A549 treated with CORT108297 at 1 μM for 4 hours (cell line): ENCODE measurements at places on chromosomes 7 and 10. TPM values are rescaled to one million over a fixed set of nuclear protein-coding genes. Genes with fewer than 3 reads are reported as not detected.

USP54 gene
- total RNA-seq = 9.5 to 12.0 TPM (median 11.5 TPM) in 5 replicates

SAP25 gene
- total RNA-seq = 0.50 to 1.3 TPM (median 0.55 TPM) in 5 replicates

BHLHA15 gene
- 0.18 to 0.65 TPM (median 0.40 TPM) in 5 replicates for total RNA-seq

FAM180A gene
- total RNA-seq = 0.07 to 0.08 TPM in 2 of 5 replicates, not detected in the others

PON1 gene
- total RNA-seq = 0.29 to 1.2 TPM (median 0.68 TPM) in 5 replicates

MINDY4 gene
- total RNA-seq = 2.8 to 3.1 TPM (median 2.9 TPM) in 5 replicates

VENTX gene
- total RNA-seq = not detected in 5 replicates

TWIST1 gene
- 2.4 to 4.3 TPM (median 3.8 TPM) in 5 replicates for total RNA-seq

AEBP1 gene
- 0.02 TPM in 1 of 5 replicates, not detected in the others for total RNA-seq

USP6NL gene
- 10.5 to 12.8 TPM (median 12.5 TPM) in 5 replicates for total RNA-seq

CEP41 gene
- 12.9 to 14.7 TPM (median 14.1 TPM) in 5 replicates for total RNA-seq

SLC18A2 gene
- total RNA-seq = 0.04 TPM in 1 of 5 replicates, not detected in the others

CHAT gene
- not detected in 5 replicates for total RNA-seq

CNNM1 gene
- 17.7 to 23.1 TPM (median 22.1 TPM) in 5 replicates for total RNA-seq

C10orf62 gene
- 0.10 TPM in 1 of 5 replicates, not detected in the others for total RNA-seq

PTPRZ1 gene
- total RNA-seq = not detected in 5 replicates

RTKN2 gene
- total RNA-seq = 0.83 to 1.1 TPM (median 0.93 TPM) in 5 replicates

NKX6-2 gene
- 0.17 to 0.33 TPM (median 0.29 TPM) in 5 replicates for total RNA-seq

ABCC2 gene
- total RNA-seq = 150 to 171 TPM (median 160 TPM) in 5 replicates

FAM237B gene
- not detected in 5 replicates for total RNA-seq

KLLN gene
- 0.43 to 0.66 TPM (median 0.52 TPM) in 5 replicates for total RNA-seq

CALHM3 gene
- 0.45 to 0.74 TPM (median 0.49 TPM) in 5 replicates for total RNA-seq

PRRT4 gene
- 0.20 to 0.54 TPM (median 0.44 TPM) in 5 replicates for total RNA-seq

PPP1R3C gene
- 17.2 to 22.9 TPM (median 20.4 TPM) in 5 replicates for total RNA-seq

FRMD4A gene
- 4.0 to 5.2 TPM (median 4.3 TPM) in 5 replicates for total RNA-seq

C10orf105 gene
- not detected in 5 replicates for total RNA-seq

EBLN1 gene
- total RNA-seq = 0.07 to 0.21 TPM in 2 of 5 replicates, not detected in the others

RADIL gene
- 1.3 to 2.8 TPM (median 2.1 TPM) in 5 replicates for total RNA-seq

NME8 gene
- not detected in 5 replicates for total RNA-seq

EPHA1 gene
- total RNA-seq = 0.12 TPM in 1 of 5 replicates, not detected in the others

OR6B1 gene
- not detected in 5 replicates for total RNA-seq

PPRC1 gene
- total RNA-seq = 48.1 to 62.1 TPM (median 57.8 TPM) in 5 replicates

CUZD1 gene
- total RNA-seq = 1.2 to 1.7 TPM (median 1.5 TPM) in 5 replicates
